GM06990 (cell line): ENCODE measurements at places on chromosomes 13 and 19.

GRCh38 chr19:48755084-48755641 lies at the start of gene FGF21:
TSS of gene FGF21 (plus strand) at chr19:48755524. CDS start at chr19:48756237, 713 bp downstream.
- no peak for DNase-seq

- DNase-seq = no peak
Observed at GRCh38 chr19:19758164-19758563, 25.3 kb upstream of the ZNF14 start.

- no peak for DNase-seq
Observed at GRCh38 chr19:2538096-2538757, 62.3 kb downstream of the GADD45B start.

- DNase-seq = peak; percentile 88
Observed at GRCh38 chr19:639253-640160, at the start of gene FGF22. TSS of gene FGF22 (plus strand) at chr19:639879. CDS start at chr19:639926, 47 bp downstream.

DNA sequence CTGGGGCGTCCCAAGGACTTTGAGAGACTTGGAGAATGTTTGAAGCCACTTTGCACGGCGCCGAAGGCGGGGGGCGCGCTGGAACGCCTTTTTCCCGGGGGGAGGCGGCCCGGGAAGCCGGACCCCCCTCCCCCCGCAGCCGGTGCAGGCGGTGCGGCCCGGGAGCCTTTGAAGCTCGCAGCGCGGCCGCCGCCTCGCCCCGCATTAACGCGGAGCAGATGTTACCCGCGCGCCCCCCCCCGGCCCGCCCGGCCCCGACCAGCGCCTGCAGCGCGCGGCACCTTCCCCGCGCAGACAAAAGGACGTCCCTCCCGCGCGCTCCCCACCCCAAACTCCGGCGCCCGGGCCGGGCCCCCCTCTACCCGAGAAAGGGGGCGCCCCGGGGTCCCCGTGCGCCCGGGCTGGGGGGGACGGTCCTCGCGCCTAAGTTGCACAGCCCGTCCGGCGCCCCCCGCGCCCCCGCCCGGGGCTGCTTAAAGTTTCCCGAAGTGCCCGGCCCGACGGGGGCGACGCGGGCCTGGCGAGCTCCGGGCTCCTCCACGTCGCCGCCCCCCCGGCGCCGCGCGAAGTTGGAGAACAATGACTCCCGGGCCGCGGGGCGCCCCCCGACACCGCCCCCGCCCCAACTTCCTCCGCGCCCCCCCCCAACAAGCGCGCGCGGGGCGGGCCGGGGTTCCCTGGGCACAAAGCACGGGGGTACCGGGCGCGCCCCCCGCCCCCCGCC lies 685 bp downstream of the TCF3 start:
- DNase-seq = no peak

DNA sequence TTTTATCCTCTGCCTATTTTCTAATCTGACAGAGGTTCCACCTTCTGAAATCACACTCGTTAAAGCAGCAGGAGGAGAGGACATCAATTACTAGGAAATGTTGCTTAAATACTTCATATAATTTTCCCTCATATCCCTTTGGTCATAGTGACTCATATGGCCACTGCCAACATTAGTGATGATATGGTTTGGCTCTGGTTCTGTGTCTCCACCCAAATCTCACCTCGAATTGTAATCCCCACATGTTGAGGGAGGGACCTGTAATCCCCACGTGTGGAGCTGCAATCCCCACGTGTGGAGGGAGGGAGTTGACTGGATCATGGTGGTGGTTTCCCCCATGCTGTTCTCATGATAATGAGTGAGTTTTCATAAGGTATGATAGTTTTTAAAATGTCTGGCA lies 618.4 kb upstream of the SLITRK5 start:
- DNase-seq = no peak
